T follicular helper cell (primary cell): ENCODE measurements at places on chromosomes 5 and 9.

DNA sequence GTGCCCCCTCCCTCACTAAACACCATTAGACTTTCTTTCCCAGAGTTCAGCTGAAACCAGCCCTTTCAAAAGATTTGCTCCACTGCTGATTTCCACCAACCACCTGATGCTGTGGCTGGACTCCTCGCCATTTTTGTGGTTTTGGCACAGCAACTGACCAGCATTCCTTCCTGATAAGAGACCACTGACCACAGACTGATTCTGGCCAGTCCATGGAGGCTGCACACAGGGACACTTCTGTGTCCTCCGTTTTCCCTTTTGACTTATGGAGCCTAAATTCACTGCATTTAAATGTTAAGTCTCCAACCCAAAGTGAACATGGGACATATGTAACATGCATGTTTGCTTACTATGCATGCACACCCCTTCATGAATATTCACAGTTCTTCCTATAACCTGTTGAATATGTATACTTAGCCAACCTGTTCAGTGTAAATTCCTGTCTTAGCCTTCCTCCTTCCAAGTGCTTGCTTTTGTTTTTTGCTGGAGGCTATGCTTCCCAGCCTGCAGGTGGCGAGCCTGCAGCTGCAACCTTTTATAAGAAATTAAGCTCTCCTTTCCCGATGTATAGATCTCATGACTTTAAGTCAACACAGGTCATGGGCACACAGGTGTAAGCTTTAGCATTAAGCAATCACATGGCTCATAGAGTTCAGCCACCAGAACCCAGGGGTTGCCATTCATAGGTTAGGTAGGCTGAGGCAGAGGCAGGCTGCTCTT is 78.7 kb downstream of the ACTL7B start:
- no peak for DNase-seq

DNA sequence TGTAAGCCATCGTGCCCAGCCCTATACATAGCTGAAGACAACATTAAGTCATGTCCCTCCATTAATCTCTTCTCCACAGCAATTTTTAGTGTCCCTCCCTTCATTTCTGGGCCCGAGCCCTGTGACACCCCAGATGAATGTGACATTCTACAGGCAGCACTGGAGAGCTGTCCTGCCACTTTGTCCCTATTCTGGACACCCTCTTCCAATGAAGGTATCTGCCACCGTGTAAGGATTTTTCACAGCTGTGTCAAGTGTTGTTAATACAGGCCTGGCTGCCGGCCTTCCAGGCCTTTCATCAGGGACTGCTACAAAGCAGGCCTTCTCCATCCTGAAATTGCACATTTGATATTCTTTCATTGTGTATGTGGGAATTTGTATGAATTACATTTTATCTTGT is 62.0 kb upstream of the SLC28A3 start:
- no peak for DNase-seq

DNA sequence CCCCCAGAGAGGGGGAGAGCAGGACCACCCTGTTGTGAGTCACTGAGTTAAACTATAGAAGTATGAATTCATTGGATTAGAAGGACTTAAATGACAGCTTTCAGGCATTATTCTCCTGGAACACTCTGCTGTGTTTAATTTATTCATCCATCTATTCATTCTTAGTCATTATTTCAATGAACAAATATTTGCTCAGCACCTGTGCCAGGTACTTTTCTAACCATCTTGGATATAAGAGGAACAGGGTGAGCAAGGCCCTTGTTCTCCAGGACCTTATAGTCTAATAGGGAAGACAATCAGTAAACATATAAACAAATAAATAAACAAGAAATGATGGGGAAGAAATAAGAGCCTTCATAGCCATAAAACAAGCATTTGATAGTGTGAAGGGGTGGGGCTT is 483.9 kb upstream of the BRINP1 start:
- DNase-seq, result no peak

- no peak for DNase-seq
Measured at GRCh38 chr9:22134390-22134789, 125.3 kb upstream of the CDKN2B start.

DNA sequence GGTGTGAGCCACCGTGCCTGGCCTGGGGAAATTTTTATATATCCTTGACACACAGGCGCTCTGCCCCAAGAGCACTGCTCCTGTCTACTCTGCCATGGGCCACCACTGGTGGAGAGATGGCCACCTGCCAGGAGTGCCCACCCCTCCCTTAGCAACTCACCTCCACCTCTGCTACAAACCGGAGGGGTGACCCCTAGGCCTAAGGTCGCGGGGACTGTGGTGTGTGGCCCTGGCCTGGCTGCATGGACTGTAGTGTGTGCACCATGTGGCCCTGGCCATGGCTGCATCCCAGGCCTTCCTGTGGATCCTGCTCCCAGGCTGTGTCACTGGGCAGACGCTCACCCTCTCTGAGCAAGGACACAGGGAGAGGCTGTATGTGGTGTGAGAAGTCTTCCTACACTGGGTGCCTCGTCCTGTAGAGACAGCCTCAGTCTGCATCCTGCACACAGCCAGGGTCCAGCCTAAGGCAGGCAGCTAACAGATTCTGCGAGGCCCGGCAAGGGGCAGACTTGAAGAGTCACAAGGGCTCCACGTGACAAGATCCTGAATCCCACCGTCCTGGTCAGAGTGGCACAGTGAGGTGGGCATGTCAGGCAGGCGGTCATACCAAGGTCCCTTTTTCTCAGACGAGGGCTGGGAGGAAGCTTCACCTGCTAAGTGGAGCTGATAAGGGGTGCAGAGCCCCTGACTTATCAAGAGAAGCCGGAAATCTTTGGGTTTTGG is 10.3 kb downstream of the NINJ1 start:
- no peak for DNase-seq

DNA sequence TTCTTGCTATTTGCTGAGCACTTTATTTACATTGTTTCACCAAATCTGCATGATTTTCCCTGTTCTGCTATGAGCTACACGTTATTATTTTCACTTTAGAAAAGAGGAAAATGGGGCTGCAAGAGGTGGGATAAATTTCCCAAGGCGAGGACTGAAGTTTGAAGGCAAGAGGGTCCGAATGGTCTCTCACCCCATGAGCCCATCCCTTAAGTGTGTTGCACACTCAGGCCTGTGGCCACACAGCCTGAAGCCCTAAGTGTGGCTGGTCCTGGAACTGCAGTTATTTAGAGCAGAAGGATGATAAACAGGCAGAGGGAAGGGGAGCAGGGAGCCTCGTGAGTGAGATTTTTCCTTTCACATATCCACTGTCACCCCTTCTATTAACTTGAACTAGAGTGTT is 7.8 kb downstream of the PDE8B start:
- no peak for DNase-seq

DNA sequence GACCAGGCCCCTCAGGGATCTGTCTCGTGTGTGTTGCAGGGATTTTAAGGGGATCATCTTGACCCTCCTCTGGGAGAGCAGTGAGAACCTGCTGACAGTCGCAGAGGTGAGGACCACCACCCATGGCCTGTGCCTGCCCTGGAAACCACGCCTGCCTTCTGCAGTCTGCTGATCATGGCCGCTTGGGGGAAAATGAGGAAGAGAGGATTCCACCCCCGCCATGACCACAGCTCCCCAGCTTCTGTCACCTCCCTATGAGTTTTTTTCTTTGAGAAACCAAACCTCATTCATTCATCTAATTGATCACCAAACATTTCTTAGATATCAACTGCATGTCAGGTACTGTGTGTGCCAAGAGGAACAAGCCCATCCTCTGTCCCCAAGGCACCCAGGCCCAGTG is 46.3 kb upstream of the TDRD7 start:
- DNase-seq, result no peak

DNA sequence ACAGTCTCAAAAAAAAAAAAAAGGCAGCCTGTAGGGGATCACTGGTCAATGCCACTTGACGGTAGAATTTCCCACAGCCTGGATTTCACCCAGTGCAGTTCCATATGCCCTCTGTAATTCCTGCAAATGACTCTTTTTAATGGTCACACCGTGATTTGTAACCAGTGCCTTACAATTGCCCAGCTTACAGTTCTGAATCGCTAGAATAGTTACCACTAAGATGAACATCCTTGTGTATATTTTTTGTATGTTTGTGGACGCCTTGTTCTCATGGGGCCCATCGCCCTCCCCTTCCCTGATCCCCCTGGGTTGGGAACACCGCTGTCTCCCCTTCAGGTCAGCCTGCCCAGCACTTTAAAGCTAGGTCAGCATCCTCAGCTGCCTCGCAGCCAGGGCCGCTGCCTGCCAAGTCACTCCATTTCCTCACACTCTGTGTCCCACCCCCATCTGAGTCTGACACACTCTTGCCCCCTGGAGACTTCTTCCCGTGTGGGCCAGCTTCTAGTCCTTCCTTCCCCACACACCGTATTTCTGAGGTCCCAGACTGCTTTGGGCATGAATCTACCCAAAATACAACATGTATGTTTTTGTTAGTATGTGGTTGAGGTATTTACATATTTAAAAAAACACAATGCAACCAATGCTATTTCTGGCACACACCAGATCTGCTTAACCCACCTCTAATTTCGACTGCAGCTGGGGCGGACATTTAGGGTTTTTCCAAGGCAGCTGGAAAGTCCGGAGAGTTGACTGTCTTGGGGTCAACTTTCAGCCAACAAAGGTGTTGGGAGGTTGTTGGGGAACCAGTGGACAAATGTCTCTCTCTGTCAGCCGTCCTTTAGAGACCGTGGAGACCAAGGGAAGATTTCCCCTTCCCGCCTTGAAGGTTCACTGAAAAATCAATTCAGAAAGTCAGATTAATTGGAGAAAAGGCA is 120.5 kb upstream of the NEK6 start:
- no peak for DNase-seq

DNA sequence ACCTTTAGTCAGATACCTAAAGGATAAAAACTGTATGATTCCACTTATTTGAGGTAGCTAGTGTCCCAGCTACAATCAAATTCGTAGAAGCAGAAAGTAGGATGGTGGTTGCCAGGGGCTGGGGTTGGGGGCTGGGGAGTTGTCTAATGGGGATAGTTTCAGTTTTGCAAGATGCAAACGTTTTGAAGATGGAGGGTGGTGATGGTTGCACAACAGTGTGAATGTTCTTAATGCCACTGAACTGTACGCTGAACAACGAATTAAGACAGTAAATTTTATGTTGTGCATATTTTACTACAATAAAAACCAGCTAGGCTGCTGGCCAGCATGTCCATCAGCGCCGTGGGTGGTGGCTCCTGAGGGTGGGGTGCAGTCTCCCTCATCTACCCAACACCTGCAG is 137.8 kb downstream of the GADD45G start:
- DNase-seq, result no peak

- no peak for DNase-seq
Measured at GRCh38 chr9:76558465-76558864, 99.5 kb downstream of the GCNT1 start.

- DNase-seq, result no peak
Measured at GRCh38 chr9:114196979-114197622, 41.8 kb downstream of the COL27A1 start.

- no peak for DNase-seq
Measured at GRCh38 chr5:179212870-179213269, 132.4 kb downstream of the ADAMTS2 start.

DNA sequence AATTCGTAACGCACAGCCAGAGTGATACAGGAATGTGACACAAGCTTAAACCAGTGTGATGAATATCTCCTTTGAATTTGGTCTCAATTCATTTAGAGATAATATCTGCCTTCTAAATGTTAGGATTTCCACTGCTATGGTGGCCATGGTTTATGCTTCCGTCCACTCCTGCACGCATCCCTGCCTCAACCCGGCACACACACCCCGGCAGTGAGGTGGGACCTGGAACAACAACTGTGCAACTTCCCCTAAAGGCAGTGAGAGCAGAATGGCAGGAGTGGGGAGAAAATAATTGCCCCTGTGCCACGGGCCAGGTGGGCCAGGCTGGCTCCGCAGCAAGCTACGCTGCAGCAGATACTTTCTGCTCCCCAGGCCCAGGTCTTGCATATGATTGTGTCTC is 72.6 kb upstream of the CPEB4 start:
- DNase-seq, result no peak

DNA sequence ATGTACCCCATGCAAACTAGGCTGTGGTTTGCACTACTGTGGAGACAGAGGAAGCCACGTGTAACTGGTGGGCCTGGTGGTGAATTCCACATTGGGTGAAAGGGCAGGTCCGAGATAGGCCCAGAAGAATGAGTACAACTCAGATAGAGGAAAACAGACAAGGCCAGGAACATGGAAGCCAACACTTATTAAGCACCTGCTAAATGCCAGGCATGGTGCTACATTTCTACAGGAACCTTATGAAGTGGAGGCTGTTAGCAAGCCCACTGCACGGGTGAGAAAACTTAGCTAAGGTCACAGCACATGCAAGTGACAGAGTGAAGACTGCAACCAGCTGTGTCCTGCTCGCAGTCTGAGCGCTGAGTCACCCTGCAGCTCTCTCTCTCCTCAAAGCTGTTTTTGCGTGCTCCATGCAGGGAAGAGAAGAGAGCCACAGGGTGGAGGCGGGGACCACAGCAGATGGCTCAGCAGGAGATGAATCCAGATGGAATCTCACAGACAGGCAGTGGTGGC is 65.5 kb upstream of the SPTLC1 start:
- DNase-seq, result no peak

- DNase-seq, result no peak
Measured at GRCh38 chr9:967903-968641, 8.4 kb upstream of the DMRT3 start.

DNA sequence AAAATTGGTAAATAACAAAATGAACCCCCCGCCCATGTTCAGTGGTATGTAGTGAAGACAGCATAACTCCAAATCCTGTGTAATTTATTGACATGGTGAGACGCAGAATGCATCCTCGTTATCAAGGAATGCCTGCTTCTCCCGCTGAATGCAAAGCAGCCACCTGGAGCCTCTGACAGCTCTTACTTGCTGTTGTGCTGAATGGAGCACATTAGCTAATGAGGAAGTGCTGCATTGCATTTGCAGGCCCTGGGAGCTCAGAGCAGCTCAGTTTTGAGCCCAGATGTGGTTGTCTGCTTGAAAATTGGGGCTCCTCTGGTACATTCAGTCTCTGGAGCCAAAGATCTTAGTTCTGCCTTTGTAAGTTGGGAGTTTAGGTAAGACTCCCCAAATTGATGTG is 28.9 kb downstream of the PLAC8L1 start:
- no peak for DNase-seq

- no peak for DNase-seq
Measured at GRCh38 chr9:38339087-38339486, 53.4 kb upstream of the ALDH1B1 start.

DNA sequence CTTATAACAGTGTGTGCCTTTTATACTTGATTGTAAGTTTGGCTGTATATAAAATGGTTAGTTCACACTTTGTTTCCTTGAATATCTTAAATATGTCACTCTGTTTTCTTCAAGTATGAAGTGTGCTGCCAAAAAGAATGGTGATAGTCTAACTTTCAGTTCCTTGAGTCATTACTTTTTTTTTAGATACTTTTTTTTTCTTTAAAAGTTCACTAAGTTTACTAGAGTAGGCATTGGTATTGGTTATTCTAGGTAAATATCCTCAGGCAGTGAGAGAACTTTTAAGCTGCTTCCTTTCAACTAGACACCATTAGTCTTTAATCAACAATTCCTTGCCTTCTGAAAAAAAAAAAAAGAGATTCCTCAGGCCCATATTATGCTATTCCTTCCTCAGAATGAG is 41.9 kb downstream of the SPEF2 start:
- DNase-seq, result no peak

GRCh38 chr5:73122875-73123810 is 2.8 kb downstream of the TMEM171 start:
- no peak for DNase-seq
